Glutamatergic neuron (in vitro differentiated cells): ENCODE measurements at places on chromosomes 5 and 9.

DNA sequence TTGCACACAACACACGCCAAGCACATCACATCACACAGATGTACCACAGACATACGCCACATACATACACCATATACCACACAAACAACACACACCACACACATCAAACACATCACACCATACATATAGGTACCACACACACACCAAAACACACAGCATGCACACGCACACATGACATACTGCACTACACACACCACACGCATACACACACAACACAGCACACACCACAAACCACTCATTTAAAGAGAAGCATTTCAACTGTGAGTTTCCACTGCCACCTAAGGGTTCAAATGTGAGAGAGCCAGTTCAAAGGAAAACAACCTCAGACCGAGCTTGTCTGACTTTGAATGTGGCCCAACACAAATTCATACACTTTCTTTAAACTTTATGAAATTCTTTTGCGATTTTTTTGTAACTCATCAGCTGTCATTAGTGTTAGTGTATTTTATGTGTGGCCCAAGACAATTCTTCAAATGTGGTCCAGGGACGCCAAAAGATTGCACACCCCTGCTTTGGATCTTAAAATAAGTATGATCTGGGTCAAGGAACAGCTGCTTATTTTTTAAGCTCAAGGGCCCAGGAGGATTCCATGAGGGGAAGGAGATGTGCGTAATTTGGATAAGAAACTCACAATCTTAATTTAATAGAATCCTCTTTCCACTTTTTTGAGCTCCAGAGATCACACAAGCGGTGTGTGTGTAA lies 494.6 kb downstream of the GADD45G start:
- DNase-seq: no peak

DNA sequence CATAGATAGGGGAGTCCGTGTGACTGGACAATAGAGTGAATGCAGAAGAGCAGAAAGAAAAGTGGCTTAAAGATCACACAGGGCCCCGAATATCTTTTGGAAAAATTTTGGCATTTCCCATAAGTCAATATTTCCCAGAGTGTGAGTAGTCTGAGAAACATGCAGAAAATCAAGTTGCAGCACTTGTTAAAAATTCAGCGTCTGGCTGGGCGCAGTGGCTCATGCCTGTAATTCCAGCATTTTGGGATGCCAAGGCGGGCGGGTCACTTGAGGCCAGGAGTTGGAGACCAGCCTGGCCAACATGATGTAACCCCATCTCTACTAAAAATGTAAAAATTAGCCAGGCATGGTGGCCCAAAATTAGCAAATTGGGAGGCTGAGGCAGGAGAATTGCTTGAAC lies 227.0 kb downstream of the DRD1 start:
- DNase-seq: no peak

- no peak for DNase-seq
Measured at GRCh38 chr5:91122651-91123050, 260.5 kb downstream of the ARRDC3 start.

- DNase-seq: no peak
Measured at GRCh38 chr5:57513785-57514184, 31.2 kb upstream of the ACTBL2 start.

GRCh38 chr5:54861212-54861894 lies 124.0 kb downstream of the ESM1 start:
- DNase-seq: no peak

- no peak for DNase-seq
Measured at GRCh38 chr5:95817430-95817829, 5.1 kb downstream of the GLRX start.

- no peak for DNase-seq
Measured at GRCh38 chr5:151427258-151427657, 20.1 kb upstream of the SLC36A1 start.
